Central memory CD4-positive, alpha-beta T cell (primary cell): ENCODE measurements at places on chromosomes 2 and 18.

- DNase-seq: no peak
Measured at GRCh38 chr2:42009657-42010580, 37.9 kb upstream of the PKDCC start.

- DNase-seq: no peak
Measured at GRCh38 chr2:156630579-156631337, 194.6 kb downstream of the GPD2 start.

- DNase-seq: no peak
Measured at GRCh38 chr2:26245810-26246209, 1.1 kb downstream of the HADHB start.

- DNase-seq: no peak
Measured at GRCh38 chr2:235160281-235160810, 208.5 kb downstream of the SH3BP4 start.

DNA sequence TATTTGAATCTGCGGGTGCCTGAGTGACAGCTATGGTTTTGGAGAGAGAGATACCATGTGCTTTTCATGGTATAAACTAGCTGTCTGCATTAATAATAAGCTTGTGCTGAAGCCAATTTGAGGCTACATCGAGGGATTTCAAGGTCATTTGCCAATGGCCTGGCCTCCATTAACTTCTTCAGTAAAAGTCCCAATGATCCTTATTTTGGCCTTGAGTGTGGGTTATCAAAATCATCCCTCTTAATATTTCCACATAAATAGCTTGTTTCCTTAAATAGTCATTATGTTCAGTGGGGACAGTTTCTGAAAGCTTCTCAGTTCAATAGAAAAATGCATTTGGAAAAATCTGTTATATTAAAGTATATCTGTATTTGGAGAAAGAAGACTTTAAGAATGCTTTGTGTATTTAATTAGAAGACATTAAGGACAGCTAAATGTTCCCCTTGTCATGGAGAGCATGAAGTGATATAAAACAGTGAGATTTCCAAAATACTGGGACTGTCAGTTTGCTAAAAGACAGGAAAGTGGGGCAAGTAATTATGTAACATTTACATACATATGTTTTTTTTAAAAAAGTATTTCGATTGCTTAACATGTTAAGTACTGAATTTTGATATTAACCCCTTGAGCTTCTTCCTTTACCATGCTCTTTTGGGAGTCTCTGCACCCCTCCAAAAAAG is 355.5 kb upstream of the ZEB2 start:
- no peak for DNase-seq

DNA sequence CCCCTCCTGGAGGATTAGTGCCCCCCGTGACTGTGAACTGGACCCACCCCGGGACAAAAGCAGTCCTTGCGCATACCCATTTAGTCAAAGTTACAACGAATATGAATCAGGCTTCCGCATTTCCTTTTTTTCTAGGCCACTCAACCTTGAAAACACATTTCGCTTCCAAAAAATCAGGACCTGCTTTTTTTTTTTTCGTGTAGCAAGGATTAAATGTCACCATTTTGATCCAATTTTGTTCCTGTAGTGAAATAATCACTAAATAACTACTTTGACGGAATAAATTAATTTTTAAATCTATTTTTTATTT is 464 bp upstream of the FTCDNL1 start:
- no peak for DNase-seq

GRCh38 chr18:52588931-52589330 is 248.9 kb downstream of the DCC start:
- no peak for DNase-seq

DNA sequence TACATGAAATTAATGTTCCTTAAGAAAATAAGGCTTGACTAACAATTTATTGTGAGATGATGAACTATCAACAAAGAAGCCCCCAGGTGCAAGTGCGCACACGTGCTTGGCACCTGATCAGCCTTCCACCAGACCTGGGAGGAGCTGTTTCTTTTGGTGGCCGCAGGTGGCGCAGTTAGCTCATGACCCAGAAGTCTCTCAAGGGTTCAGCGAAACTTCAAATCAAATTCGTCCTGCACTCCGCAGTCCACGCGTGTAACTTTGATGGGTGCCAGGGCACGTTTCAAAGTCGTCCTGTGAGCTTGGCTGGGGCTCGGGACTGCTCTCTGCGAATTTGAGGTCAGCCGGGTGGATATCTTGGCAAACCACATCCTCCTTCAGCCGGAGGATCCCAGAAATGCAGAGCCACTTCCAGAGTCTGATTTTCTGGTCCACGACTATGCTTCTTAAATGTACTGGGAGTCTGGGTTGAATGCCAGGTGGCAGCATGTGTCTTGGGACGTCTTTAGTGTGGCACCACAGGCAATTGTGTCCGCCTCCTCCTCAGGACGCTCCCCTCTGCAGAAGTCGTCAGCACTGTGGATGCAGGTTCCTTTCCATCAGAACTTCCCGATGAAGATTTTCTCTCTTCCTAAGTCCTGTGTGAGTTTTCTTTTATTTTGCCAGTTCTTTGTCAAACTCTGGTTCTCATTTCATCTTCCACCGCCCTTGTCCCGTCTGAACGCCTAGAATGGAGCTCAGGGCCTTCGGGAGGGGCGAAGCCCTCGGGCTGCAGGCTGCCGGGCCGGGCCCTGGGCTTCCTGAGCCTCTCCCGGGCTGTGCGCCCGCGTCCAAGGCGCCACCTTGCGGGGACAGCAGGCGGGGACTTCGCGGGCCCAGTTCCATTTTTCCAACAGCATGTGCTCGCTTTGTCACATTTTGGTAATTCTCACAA is 61.3 kb upstream of the RAPGEF4 start:
- DNase-seq: no peak

DNA sequence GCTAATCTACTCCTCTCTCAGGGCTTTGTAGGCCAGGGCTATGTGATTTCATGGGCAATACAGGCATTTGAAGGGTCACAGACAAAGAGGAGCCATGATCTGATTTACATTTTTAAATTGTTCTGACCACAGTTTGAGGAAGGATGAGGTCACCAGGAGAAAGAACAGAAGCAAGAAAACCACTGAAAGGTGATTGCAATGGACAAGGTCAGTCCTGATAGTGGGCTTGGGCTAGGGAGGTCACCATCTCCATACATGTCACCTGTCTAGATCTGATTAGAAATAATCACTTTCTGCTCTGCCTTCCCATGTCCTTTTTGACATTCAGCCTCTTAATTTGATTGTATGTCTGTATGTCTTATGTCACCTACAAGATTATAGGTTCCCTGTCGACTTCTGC is 248.9 kb upstream of the CWC22 start:
- no peak for DNase-seq

DNA sequence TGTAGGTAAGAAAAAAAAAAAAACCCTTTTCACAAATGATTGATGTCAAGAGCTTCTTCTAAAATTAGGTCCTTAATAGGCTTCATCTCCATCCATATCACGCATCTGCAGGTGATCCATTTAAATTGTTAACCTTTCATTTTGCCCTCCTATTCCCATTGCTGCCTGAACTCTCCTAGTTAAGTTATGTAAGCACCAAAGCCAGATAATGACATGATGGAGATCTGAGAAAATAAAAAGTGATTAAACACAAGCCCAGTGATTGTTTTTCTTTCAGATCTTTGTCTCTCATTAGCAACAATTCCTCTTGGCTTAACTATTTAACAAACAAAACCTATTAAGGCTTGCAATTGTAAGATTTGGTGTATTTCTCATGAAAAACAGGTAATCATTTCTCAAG is 20.0 kb downstream of the LANCL1 start:
- no peak for DNase-seq

GRCh38 chr2:71614976-71615766 is 161.8 kb downstream of the DYSF start:
- no peak for DNase-seq

- no peak for DNase-seq
Measured at GRCh38 chr18:26893996-26894395, 28.5 kb upstream of the AQP4 start.

DNA sequence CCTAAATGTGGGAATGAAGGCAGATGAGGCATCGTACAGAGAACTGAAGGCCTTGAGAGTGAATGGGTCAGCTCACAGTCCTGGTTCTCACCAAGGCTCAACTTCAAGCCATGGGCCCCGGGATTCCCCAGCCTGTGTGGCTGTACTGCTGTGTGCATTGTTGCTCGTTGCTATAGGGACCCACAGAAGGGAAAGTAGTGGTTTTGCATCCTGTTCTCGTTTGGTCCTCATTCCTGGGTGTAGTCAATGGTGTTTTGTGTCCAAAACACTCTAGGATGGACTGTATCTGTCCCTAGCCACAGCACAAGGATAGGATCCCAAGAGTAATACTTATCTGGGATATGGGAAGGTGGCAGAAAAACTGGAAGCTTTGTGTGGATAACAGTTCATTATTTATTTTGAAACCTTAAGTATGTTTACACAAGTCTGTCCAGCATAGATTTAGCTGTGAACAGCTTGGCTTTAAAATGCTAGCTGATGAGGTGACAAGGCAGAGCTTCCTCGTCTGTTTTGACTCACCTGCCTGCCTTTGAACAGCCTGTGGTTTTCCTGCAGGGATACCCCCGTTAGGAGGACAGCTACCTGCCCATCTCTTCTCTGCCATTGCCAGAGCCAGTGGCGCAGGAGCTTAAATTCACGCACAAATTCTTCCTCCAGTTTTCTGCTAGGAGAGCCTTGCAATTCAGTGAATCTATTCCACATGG is 85.0 kb downstream of the WDSUB1 start:
- peak; percentile 51 for DNase-seq
